NCI-H2081 treated with DMSO at 0.1 percent for 48 hours (cell line): ENCODE measurements at places on chromosomes 5 and 9.

DNA sequence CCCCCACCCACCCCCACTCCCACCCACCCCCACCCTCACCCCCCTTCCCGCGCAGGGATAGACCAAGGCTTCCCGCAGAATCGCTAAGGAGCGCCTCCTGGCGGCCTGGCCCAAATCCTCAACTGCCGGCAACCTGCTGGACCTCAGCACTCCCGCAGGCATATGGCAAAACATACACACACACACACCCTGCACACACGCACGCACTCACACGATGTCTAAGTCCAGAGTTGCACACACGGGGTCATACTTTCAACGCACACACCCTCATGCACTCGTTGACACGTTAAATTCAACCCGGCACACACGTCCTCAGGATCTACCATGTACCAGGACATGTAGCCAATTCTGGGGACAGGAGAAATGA is 1.7 kb downstream of the CPLX2 start:
- DNase-seq = no peak

- no peak for DNase-seq
Observed at GRCh38 chr5:181164076-181164952, 16.9 kb downstream of the OR2V2 start.

DNA sequence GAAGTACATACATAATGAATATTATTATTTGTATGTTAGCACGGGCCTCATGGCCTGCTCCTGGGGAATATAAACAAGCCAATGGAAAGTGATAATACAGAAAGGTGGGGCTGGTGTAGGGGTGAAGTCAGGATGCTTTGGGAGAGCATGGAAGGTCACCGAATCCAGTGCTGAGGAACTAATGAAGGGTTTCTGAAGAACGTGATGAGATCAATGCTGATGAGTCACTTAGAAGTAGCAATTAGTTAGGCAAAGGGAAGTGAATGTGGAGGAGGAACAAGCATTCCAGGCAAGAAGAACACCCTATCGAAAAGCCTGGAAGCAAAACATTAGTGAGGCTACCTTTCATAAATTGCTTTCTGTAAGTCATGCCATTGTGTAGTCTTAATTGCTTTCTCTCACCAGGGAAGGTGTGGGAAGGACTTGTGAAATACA is 2.1 kb downstream of the ANXA1 start:
- DNase-seq = no peak

GRCh38 chr5:53971131-53971530 is 339.2 kb downstream of the ARL15 start:
- DNase-seq = no peak
